ENCODE measurements at places on chromosomes 5 and 9. TPM values are rescaled to one million over a fixed set of nuclear protein-coding genes. Genes with fewer than 3 reads are reported as not detected.
A peak's percentile ranks its signal among the peaks of the same experiment; 100 is the strongest.

DNA sequence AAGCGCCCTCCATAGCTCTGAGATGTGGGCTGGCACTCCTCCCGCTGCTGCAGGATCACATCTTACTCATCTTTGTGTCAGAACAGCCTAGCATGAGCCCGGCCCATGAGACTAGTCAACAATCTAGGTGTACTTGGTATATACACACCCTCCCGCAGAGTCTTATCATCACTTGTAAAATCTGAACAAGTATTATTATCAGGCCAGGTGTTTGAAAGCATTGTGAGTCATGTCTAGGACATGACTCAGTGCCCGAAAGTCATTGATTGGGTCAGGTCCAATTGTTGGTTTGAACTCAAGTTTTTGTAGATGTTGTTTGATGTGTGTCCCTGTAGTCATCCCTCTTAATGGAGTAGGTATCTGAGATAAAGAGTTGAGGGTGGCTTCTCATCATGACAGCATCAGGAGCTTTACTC, 108.7 kb downstream of the CFAP90 start:
- DNase-seq = peak; percentile 49

GRCh38 chr5:111116550-111116949, 24.4 kb downstream of the WDR36 start:
- DNase-seq = no peak

DNA sequence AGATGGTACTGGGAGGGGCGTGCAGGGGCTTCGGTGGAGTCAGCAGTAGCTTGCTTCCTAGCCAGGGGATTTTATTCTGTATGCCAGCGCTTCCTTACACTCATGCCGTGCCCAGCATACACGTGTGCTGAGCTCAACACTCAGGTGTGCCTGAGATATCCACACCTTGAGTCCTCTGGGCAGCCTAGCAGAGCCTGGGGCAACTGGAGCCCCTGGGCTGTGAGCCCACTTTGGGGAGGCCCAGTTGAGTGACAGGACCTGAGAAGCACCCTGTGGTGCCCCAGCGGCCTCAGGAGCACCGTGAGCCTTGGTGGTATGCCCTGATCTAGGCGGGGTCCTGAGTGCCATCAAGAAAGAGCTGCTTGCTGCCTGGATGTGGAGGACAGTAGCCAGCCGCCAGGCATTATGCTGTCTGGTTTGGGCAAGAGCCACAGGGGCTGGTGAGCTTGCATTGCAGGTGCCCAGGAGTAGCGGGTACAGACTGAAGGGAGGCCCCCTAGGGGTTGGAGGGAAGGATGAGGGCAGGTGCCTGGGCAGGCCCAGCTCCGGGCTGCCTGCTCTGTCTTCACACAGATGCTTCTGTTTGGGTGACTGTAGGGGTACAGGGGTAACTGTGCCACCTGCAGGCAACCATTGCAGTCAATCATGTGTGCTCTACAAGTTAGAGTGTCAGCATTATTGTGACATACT, 42.9 kb downstream of the BNIP1 start:
- no peak for DNase-seq

GRCh38 chr9:99876190-99876589, 30.3 kb upstream of the STX17 start:
- no peak for DNase-seq

DNA sequence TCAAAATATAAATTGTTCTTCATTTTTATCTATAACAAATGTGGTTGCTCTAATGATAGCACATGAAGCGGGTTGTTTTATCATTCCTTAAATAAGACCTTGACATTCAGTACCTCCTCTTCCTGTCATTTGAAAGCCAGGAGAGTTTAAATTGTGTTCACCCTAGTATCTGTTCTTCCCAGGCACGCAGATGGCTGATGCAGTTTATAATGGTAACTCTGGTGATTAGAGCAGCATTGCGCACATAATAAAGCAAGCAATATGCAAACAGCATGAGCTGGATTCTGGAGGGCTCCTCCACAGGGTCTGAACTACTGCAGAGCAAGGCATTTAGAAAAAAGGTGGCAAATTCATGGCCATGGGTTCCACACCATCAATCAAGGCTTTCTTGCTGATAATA, 307.8 kb downstream of the ENC1 start:
- DNase-seq = no peak

GRCh38 chr9:94867281-94867841, 140.9 kb downstream of the AOPEP start:
- DNase-seq = peak; percentile 83

DNA sequence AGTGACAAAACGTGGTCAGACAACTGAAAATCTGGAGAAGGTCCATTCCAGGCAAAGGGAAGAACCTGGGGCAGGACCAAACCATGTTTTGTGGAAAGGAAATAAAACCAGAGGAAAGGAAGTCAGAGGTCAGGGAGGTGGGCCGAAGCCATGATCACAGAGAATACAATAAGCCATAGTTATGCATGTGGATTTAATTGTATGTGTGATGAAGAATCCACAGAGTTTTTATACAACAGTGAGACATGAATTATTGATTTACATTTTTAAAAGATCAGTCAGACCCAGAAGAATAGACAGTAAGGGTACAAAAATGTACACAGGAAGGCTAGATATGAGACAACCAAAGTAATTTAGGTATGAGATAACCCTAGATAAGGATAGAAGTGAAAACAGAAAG, 20.8 kb downstream of the TTC33 start:
- DNase-seq = peak; percentile 5

The AQP7 gene
- total RNA-seq = not detected
